ENCODE measurements at places on chromosomes 1 and 21.

DNA sequence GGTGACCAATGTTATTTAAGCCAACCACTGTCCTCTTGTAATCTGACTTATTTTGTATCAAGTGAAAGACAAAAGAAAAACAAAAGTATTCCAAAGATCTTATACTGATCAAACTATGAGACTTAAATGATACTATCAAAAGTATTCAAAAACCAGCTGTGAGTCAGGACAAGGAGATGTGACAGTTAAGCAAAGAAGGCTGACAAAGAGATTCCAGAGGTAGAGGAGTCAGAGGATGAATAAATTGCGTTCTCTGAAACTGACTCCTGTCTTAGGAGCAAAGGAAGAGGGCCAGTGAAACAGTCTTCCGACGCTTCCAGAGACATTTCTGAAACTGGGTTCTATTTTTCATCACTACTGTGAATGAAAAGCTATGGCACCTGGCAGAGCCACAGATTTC is 20.9 kb downstream of the TMEM50B start:
- no peak for DNase-seq

GRCh38 chr1:194717941-194718340 is 1531.5 kb upstream of the B3GALT2 start:
- DNase-seq: no peak

DNA sequence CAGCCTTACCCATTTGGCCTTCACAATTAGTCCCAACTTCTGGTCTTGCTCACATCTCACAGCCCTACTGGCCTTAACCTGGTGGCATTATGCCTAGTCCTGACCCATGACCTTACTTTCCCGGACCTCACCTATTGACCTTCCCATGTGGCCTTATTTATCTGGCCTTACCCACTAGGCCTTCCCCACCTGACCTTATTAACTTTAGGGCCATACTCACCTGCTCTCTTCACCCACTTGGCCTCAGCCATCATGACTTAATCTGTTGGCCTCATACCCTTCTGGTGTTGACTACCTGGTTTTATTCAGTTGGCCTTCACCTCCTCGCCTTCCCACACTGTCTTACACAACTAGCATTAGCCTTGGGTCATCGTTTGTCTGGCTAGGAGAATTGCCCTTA is 35.7 kb downstream of the EXOC8 start:
- DNase-seq: no peak

DNA sequence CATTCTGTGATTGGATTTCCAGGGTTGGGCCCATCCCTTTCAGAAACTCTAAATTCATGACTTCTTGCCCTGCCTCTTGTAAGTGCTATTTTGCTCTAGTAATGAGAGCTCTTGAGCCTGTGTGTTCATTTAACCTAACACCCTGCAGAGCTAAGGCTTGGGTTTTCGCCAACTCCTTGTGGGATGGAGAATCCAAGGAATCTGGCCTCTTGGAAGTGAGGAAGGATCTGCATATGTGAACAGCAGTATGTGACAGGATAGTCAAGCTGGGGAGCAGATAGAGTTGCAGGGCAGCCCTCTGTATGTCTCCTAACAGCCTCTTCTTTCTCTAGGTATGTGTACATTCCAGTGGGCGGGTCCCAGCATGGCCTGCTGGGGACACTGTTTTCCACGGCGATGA is 258.9 kb downstream of the HHAT start:
- no peak for DNase-seq

GRCh38 chr1:225484657-225485214 is 56.9 kb upstream of the LBR start:
- no peak for DNase-seq

DNA sequence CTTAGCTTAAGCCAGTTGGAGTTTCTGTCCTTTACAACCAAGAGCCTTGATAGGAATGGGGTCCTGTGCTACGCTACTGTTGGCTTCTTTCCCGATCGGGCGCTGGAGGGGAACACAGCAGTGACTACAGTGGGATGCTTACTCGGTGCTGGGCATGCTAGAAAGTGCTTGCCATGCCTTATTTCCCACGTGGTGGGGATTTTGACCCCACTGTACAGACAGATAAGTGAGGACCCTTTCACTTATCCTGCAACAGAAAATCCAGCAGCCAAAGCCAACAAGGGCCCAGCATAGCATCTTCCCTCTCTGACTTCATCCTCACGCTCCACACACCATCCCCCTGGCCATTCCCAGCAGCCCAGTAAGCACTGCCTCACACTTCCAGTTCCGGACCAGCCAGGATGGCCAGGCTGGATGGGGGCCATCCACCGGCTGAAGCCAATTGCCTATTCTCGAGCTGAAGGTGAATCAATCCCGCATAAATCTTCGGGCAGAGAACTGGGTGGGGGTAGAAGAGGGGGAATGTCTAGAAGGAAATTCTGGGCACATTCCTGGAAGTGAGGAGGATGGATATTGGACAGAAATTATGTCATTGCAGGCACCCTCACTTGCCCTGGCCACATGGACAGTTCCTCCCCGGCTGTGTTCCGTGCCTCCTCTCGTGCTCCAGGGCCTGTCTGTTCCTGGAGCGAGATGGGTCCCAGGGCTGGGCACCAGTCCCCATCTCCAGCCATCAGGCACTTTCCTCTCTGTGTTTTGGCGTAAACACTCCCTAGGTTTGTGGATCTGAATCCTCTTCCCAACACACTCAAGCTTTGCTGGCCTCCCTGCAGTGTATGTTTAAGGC is 2.0 kb upstream of the ABCG1 start:
- DNase-seq: no peak

DNA sequence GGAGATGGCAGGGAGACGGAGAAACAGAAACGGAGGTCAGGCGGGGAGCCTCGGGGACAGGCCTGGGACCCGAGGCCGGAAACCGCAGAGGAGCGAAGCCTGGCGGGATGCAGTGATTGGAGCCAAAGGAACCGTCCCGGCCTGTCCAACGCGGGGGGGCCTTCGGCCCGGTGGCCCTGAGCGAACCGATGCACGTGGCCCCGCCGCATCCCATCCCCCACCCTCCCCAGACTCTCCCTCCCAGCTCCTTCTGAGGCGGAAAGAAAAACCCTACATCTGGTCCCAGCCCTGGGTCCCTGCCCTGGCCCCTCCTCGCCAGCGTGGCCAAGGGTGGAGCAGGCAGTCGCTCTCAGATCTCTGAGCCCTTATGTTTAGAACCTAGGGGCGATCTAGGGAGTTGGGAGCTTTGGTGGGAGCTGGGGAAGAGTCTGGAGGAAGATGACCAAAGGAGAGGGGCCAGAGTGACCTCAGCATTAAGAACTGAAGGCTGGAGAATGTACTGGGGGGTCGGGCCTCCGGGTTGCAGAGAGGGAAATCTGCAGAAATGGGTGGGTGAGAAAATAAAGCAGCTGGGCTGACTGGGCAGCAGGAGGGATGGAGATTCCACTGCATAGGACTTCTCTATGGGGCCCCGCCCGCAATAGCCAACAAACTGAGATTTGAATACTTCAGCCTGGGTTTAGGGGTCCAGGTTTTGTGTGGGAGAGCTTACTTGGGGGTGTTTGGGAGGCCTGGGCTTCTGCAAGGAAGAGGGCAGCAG is 1.5 kb upstream of the CRABP2 start:
- no peak for DNase-seq

DNA sequence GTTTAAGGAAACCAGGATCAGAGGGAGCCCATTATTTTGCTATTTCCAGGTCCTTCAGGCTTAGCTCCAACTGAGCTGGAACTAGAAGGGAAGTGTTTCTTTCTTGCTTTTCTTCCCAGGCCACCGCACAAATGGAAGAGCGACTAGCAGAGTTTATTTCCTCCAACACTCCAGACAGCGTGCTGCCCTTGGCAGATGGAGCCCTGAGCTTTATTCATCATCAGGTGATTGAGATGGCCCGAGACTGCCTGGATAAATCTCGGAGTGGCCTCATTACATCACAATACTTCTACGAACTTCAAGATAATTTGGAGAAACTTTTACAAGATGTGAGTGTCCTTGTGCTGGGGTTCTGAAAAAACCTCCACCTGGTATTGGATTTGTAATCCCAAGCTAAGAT is 121.8 kb downstream of the PIK3R3 start:
- DNase-seq: no peak

- no peak for DNase-seq
These were observed 62.3 kb downstream of the ST6GALNAC3 start for GRCh38 chr1:76136894-76137293.

DNA sequence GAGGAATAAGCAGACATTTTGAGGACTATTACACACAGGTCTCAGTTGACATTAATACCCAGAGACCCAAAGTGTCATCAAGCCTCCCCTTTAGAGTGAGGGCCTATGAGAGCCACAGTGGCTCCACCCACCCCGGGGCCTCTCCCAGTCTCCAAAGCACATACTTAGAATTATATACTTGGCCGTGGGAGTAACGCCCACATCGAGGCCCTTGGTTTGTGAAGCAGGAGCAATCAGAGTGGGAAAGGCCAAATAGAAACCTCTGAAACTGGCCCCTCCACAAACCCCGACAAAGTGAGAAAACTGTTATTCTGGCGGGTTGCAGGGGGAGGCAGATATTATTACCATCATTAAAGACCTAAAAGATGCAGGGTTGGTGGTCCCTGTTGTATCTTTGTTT is 7.0 kb upstream of the DESI2 start:
- no peak for DNase-seq

DNA sequence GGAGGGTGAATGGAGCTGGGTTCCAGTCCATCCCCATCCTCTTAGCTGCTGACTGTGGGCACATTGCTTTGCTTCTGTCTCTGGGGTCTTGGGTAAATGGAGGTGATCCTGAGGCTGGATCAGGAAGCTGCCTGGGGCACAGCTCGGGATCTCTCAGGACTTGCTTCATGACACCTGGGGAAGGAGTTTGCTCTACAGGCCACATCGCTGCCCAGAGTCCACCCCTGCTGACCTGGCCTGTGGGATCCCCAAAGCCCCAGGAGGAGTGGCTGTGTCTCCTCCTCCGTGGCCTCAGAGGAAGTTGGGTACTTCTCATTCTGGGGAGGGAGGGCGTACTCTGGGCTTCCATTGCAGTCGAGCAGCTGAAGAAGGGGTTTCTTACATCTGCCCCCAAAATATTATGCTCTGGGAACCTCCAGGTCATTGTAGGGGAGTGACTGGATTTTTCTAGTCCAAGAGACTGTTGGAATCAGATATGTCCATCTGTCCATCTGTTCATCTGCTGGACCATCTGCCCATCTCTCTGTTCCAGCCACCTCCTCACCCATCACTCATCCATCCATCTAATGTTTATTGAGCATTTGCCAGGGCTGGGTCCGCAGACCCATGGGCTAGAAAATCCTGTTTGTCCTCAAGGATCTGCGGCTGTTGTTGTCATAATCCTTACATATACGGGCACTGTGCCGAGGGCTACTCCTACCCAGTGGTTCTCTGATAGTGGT is 45.9 kb downstream of the ARHGEF10L start:
- DNase-seq: no peak

DNA sequence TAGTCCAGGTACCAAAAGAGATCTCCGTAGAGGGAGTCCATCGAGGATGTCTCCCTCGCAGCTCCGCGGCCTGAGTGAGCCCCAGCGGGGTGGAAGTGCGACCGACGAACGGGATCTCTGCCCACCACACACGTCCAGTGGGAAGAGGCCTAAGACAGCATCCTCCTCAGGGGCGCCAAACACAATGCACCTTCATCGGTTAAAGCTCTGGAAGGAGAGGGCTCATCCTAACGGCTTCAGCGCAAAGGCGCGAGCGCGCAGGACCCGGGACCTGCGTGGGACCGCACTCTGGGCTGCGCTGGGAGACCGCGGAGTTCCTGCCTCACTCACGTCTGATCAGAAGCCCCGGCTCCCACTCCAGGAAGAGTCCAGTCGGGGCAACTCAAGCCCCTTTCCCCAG is 7.6 kb downstream of the SLC25A24 start:
- no peak for DNase-seq

DNA sequence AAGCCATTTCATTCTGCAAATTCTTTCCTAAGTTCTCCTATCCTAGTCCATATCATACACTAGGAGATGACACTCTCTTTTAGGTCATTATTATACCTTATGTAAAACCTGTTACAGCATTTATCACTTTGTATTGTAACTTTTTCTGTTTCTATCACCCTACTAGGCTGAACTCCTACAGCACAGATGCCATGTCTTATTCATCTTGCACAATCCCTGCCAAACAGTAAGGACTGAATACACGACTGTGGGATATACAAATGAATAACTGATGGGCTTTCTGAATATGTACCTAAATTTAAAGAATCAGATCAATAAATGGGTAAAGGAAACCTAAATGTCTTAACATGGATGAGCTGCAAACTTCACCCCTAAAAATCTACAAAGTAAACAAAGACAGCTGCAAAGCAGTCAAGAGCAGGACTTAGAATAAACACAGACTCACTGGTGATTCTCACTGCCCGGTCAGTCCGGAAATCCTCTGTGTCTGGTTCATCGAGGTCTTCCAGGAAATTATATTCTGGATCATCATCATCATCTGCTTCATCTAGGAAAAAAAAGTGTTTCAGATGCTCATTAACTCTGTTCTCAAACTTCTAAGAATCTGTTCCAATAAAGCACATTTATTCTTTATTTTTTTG is 62.3 kb downstream of the GON4L start:
- no peak for DNase-seq

- no peak for DNase-seq
These were observed 188.5 kb downstream of the PRDM2 start for GRCh38 chr1:13888351-13888986.

GRCh38 chr1:48810740-48811139 is 34.0 kb upstream of the BEND5 start:
- DNase-seq: no peak

DNA sequence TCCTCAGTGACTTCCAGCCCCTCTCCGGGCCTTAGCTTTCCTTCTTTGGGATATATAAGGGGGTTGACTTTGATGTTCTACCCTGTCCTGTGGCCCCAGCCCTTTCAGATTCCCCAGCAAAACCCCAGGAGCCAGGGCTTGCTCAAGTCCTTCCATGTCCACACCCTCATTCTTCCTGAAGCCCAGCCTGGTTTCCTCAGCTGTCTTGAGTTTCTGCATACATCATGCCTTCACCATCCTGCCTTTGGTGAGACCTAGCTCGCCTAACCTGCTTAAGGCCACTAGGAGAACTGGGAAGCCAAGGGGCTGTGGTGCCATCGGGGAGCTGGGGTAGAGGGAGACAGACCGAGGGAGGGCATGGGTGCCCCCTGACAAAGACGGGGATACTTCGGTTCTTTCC is 17.2 kb upstream of the PEF1 start:
- no peak for DNase-seq

DNA sequence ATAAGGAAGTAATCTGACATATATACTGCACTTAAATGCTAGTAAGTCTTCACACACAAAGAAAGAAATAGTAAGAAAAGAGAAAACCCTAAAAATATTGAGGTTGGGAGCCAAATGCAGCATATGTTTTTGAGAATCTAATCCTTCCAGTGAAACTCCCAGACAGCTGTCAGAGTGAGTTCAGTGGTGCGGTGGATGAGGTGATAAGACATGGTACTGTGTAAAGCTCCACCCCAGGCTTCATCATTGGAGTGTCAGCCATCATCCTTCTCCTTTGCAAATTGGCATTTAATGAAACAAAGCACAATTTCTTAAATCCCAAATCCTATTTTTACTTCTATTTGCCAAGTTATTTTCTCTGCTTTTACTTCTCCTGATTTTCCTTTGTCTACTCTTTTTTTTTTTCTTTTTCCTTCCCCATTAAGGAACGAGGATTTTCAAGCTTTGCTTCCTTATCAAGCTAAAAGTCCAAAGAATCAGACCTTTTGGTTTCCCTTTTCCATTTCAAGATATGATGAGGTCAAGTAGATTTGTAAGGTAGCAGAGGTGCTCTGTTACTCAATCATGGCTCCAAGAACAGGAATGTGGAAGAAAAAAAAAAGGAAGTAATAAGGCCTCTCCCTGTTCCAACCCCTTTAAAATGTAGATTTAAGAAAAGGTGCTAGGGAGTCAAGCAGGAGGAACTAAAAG is 343.3 kb downstream of the SETD4 start:
- DNase-seq: no peak

- DNase-seq: no peak
These were observed 102.7 kb upstream of the C21orf91 start for GRCh38 chr21:17921579-17922530.
